ENCODE measurements at places on chromosomes 11 and 22.

- no peak for DNase-seq
Measured at GRCh38 chr11:1665313-1665712, 31.7 kb upstream of the KRTAP5-6 start.

- DNase-seq = no peak
Measured at GRCh38 chr22:48452766-48453165, 1374.9 kb downstream of the BRD1 start.

DNA sequence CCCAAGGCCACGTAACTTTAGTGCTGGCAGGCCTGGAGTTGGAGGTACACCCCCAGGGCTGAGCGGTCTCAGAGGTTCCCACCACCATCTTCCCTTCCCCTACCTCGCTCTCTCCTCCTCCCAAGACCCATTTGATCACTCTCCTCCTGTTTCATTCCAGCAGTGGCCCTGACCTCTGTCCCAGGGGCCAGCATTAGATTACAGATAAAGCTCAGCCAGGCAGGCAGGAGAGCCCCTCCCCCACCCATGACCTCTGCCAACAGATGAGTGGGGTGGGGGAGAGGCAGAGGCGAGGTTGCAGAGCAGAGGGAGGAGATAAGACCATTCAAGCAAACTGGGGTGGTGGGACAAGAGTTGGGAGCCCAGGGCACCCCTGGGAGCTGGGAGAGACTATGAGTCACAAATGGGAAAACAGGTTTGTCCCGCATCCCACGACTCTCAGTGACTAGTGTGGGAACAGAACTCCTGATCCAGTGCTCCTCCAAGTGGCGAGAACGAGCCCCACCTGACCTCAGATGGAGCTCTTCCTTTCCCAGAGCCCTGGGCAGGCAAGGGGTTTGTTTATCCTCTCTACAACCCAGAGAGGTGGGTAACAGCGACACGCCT lies 367.9 kb downstream of the MN1 start:
- DNase-seq = no peak

DNA sequence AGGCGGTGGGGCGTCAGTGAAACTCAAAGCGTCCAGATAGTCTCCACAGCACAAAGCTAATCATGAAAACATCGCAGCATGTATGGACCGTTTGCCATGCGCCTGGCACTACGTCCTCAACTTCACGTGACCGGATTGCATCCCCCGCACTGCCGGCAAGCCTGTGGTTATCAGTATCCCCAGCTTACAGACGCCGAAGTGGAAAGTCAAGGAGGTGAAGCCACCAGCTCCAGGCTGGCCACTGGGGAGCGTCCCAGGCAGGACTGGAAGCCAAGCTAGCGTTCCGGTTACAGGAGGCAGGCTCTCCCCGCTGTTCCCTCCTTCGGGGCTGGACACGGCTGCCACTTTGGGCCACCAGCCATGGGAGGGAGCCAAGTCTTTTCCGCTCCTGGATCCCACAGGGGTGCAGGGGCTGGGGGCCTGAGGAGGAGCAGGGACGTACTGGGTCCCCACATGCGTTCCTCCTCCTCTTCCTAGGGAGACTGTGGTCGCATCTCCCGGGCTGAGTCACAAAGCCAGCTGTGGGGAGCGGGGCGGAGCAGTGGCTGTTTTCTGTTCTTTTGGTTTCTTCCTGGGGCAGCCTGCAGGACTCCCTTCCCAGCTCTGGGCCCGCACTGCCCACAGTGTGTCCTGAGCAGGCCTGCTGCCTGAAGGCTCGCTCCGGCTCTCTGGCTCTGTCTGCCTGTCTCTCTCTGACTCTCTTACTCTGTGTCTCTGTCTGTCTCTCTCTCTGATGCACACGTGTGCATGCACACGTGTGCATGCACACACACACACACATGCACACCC lies 4.3 kb upstream of the OSBPL5 start:
- peak; percentile 39 for DNase-seq

- DNase-seq = no peak
Measured at GRCh38 chr11:76955459-76956114, 78.6 kb upstream of the B3GNT6 start.

DNA sequence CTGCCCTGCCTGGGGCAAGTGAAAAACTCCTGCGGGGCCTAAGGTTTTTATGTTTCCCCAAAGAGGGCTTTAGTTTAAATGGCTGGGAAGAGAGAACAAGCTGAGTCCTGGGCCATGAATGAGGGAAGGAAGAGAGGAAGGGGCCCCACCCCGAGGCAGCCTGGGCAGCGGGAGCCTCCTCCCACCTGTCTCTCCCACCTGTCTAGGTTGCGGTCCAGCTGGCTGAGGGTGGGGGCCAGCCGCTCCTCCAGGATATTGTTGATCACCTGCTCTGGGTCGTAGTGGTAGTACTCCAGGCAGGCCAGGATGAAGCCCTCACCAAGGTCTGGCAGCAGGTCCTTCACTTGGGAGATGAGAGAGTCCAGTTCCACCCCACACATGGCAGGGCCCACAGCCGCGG lies 34.6 kb downstream of the UQCR10 start:
- no peak for DNase-seq

- DNase-seq = no peak
Measured at GRCh38 chr11:60281485-60281884, 1.0 kb downstream of the MS4A4A start.

DNA sequence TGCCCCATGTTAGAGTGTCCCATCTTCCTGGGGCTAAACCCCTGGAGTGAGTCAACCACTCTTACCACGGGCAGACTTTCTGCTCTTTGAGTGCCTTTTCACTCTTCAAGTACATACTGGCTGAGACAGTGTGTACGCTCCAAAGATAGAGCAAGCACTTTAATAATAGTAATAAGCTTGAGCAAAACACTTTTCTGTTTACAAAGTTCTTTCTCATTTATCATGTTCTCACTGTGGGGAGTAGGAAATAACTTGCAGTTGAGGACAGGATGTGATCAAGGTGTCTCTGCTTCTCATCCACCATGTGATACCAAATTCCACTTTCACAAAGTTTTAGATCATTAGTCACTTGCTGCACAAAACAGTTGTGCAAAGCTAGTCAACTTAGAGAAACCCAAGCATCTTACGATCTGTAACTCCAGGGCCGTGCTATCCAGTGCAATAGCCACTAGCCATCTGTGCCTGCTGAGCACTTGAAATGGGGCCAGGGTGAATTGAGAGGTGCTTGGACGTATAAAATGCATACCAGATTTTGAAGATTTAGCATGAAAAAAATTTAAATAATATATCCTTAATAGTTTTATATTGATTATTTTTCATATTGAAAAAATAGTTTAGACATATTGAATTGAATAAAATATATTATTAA lies 135.3 kb downstream of the KIF18A start:
- no peak for DNase-seq

DNA sequence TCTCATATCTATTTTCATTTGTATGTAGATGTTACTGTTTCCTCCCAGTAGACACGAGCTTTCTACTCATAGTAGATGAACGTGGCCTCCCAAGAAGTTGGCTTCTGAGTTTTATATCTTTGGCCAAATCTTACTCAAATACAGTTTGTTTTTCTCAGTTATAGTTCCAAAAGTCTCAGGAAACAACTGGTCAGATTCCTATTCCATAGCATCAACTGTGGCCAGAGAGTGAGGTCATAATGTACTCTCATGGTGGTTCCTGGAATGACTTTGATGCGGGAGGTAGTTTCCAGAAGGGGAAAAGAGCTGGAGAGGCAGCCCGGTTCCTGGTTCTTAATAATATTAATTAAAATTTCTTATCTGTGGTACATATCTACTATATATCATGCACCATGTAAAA lies 77.3 kb downstream of the SLC17A6 start:
- no peak for DNase-seq

DNA sequence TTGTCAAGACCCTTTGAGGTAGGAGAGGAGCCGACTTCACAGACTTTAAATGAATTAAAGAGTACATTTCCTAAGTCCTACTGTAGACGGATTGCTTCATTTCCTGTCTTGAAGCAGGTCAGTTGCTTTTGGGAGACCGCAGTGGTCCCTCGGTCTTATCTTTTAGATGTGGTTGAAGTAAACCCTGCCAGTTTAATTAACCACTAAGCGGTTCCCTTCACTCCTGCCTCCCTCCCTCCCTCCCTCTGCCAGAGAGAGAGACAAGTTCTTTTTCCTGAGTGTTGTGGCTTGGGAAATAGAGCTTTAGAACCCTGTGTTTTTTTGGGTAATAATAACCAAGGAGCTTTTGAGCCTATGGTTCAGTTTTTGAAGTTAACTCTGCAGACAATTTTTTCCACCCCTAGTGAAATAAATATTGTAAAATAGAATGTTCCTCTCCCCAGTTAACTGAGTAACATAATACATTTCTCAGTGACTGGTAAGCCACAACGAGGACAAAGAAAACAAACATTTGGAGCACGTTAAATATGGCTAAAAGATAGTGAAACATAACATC lies 147.5 kb downstream of the LDLRAD3 start:
- no peak for DNase-seq

- no peak for DNase-seq
Measured at GRCh38 chr11:2142300-2142759, 3.1 kb upstream of the IGF2 start.

GRCh38 chr11:102226702-102227490 lies 90.4 kb upstream of the BIRC3 start:
- no peak for DNase-seq

- no peak for DNase-seq
Measured at GRCh38 chr11:1157341-1157644, 460 bp upstream of the MUC5AC start.

DNA sequence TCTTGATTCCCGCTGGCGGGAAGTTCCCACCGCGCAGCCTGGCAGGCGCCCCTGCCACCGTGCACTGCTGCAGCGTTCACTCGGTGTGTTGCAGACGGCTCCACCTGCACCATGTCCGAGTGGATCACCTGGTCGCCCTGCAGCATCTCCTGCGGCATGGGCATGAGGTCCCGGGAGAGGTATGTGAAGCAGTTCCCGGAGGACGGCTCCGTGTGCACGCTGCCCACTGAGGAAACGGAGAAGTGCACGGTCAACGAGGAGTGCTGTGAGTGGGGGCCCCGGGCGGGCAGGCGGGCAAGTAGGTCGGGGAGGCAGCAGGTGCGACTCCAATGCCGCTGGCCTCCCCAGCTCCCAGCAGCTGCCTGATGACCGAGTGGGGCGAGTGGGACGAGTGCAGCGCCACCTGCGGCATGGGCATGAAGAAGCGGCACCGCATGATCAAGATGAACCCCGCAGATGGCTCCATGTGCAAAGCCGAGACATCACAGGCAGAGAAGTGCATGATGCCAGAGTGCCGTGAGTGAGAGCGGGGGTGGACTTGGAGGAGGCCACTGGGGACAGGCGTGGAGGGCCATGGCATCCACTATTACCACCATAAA lies 99.7 kb downstream of the RRAS2 start:
- no peak for DNase-seq

DNA sequence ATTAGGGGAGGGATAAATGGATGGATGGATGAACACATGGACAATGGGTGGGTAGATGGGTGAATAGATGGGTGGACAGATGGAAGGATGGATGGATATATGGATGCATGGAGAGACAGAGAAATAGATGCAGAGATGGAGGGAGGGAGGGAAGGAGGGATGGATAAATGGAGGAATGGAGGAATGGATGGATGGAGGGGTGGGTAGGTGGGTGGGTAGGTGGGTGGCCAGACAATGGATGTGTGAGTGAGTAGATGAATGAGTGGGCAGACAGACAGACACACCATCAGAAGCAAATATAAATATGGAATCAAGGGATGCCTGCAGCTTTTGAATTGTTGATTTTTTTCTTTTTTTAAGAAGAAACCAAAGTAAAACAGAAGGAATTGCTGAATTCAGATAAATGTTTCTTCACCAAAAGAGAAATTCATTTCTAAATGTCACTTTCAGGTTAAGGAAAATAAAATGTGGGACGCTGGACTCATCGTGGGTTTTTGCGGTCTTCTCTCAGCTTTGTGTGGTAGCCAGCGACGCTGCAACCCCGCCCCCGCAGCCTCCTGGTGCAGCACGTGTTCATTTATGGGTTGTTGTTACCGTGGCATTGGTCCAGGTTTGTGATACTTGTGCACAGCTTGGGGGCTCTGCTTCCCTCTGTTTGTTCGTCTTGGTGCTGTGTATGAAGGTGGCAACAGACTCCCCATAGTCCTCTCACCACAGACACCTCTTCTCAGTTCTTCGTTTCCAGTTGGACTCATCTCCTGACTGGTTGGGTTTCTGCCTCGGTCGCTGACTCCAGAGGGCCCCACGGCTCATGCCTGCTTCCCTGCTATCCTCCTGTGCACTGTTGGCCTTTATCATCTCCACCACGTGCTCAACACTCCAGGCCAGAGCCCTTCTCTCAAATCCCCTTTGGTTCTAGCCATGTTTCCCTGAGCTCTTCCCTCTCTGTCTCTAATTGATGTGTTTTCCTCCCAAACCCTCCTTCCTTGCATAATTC lies 76.4 kb downstream of the CDKN1C start:
- peak; percentile 5 for DNase-seq

GRCh38 chr22:37498289-37498909 lies 12.2 kb upstream of the MFNG start:
- peak; percentile 76 for DNase-seq

- no peak for DNase-seq
Measured at GRCh38 chr22:32752816-32753520, 48.5 kb upstream of the TIMP3 start.

- DNase-seq = no peak
Measured at GRCh38 chr11:23283666-23284065, 423.4 kb upstream of the CCDC179 start.

- DNase-seq = no peak
Measured at GRCh38 chr22:26477341-26477731, 6.2 kb downstream of the HPS4 start.

DNA sequence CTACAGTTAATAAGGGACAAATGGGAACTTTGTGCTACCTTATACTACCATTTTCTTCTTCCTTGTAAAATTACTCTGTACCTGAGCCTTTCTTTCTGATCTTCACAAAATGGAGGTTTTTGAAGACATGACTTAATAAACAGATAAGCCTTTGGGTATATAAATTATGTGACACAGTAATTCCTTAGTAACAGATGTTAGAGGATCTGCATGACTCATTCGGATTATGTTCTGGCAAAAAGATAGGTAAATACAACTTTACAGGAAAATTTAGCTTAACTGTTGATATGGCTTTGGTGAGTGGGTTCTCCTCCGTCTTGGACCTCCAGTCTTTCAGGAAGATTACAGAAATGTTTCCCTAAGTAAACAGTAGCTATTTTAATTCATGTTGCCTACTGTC lies 61.8 kb downstream of the BID start:
- DNase-seq = no peak

DNA sequence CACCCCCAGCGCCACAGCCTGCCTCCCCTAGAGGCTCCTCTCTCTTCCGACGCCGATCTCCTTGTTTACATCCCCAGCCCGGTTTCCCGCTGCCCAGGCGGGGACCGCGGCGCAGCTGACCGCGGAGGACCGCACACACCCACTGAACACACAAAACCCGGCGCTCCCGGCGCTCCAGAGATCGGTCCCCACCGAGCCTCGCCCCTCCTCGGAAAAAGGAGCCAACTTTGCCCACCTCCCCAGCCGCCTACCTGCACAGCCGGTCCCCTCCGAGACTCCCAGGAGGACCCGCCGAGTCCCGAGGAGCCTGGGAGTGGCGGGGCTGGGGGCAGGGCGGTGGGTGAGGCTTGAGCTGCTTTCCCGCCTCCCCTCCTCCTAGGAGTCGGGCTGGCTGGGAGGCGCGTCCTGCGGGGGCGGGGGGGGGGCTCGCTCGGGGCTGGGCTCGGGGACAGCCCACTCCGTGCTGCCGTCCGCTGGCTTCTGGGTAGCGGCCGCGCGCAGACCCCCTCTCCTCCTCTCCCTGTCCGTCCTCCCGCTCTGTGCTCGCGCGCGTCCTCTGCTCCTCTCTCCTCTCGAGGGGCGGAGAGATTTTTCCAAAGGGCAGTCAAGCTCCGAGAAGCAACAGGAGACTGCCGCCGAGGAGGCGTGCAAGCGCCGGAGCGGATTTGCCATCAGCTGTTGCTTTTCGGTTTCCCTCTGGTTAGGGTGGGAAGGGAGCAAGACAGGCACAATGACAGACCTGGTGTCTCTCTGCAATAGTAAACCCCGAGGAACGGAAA lies at the start of gene FXYD6:
TSS of gene FXYD6 (minus strand) at position 318 of the 779 bp plus-strand sequence. CDS start 33,882 bp downstream, outside the sequence.
- DNase-seq = peak; percentile 73

All from glutamatergic neuron (in vitro differentiated cells).